Activated naive CD8-positive, alpha-beta T cell treated with anti-CD3 and anti-CD28 coated beads, Interleukin-2, amount 10 ng/mL, durations not matched to agents 7 days and 5 days (primary cell): ENCODE measurements at places on chromosomes 6 and 20. TPM values are rescaled to one million over a fixed set of nuclear protein-coding genes. Genes with fewer than 3 reads are reported as not detected.

- no peak for DNase-seq
Observed at GRCh38 chr6:24492475-24492874, 2.3 kb upstream of the ALDH5A1 start.

DNA sequence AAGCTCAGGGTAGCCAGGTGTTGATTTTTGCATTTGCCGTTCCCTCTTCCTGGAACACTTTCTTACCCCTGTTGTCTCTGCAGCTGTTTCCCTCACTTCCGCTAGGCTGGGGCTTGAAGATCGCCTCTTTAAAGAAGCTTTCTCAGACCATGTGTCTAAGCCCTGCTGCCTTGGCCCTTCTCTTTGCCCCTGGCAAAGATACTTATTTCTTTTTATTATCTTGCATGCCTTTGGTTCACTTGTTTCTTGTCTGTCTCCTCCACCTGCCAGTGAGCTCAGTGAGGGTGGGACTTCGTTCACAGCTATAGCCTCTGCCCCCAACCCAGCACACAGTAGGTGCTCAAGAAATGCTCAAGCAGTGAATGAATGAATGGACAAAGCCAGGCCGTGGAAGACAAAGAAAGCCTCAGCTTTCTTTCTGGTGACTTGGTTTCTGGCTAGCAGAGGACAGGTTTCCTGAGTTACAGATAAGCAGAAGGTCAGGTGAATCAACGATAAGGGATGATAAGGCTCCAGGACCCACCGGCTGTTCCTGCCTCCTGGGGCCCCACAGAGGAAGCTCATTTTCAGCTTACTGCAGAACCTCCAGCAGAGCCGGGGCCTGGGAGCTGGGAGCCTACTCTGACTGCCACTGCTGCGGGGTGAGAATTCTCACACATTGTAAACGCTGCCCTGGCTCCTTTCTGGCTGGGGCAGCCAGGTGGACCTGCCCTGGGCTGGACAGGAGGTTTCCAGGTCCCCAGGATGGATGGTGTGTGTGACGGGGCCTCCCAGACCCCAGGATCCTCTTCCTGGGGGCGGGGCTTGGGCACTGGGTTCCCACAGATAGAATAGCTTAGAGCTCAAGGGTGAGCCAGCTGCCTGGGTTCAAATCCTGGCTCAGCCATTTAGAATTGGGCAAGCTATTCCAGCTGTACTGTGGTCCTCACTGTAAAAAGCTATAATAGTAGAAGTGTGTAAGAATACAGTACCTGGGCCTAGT is 29.8 kb downstream of the SNAI1 start:
- DNase-seq: no peak

The FAM184A gene
- total RNA-seq: 3.0 TPM

The SNAP91 gene
- total RNA-seq: not detected

DNA sequence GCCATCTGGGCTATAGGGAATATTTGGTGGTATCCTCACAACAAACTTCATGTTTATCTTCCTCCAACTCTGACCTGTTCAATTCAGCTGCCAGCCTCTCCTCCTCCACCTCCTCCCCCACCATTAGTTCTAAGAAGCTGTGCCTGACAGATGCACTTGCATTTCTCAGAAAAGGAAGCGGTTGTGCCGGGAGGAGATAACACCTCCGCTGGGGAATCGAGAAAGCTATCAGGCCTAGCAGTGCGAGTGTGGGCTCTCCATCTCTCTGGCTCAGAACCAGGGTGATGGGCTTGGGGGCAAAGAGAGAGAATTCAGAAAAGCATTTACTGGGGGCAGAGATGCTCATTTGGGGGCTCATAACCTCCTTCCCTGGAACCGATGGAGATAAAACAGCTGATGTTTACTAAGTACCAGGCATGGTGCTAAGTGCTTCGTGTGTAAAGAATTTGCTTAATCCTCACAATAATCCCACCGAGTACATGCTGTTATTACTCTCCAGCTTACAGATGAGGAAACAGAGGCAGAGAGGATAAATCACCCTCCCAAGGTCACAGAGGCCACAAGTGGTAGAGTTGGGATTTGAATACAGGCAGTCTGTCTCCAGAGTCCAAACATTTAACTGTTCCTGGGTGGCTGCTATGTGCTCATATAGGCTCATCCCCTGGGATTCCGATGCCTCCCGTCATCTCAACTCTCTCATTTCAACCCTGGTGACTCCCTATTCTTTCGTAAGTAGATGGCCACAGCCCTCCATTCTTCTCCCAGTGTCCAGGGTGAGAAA is 38.3 kb downstream of the COX4I2 start:
- peak; percentile 65 for DNase-seq

DNA sequence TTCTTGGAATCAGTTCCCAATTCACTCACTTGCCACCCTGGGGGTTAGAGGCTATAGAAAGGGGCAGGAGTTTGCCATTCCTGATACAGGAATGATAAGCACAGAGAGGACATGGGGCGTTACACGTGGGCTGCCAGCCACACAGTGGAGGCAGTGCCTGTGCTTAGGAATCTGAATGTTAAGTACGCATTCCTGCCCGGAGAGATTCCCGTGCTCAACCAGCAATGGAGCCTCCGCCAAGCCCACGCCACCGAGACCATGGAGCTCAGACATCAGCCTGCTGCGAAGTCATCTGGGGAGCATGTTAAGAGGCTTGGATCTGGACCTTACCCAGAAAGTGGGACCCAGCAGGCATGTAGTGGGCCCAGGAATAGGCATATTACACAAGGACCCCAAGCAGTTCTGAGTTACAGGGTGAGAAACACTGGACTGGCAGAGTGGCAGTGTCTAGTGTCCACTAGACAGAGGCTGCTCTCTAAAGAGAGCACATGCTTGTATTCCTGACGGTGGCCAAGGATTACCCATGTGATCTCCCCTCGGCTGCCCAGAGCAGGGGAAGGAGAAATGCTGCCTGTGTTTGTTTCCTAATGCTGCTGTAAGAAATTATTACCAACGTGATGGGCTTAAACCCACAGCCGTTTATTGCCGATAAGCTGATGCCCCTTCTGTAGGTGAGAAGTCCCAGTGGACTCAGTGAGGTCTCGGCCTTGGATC is 138.2 kb downstream of the BMP7 start:
- DNase-seq: no peak

DNA sequence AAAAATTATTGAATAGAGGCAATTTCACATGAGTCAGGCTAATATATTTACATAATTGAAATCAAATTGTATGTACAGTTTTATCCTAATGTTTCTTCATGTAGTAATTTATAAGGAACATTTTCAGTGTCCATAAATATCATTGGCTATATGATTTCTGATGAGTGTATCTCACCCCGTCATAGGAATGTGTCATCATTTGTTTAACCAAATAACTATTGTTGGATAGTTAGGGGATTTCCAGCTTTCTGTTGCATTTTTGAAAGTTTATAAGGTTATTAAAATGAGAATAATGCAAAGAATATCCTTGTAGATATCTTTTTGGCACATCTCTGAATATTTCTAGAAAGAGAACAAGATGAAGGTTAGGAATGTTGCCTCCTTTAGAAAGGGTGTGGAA is 39.0 kb downstream of the SYTL3 start:
- no peak for DNase-seq

The ZGPAT gene
- 44.5 TPM for total RNA-seq

DNA sequence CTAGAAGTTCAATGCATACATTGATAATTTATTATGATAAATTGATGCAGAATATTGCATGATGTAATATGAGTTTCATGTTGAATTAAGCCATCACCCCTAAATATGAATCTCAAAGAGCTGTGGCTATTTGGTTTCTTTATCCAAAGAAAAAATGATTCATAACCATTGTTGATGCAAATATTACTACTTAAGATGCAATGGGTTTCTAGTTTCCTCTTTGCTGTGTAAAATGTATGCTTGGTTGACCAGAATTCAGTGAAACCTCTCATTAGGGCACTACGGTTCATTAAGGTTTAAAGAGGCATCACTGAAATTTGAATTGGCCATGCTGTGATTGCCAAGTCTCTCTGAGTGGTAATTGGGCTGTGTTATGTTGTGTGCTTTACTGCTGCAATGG is 492.5 kb upstream of the FLRT3 start:
- no peak for DNase-seq

The DAAM2 gene
- not detected for total RNA-seq

- DNase-seq: no peak
Observed at GRCh38 chr6:84362193-84362821, 134.9 kb upstream of the CEP162 start.

- DNase-seq: no peak
Observed at GRCh38 chr6:44561832-44562665, 174.5 kb downstream of the CDC5L start.

GRCh38 chr6:6622501-6622900 is 34.0 kb downstream of the LY86 start:
- no peak for DNase-seq

DNA sequence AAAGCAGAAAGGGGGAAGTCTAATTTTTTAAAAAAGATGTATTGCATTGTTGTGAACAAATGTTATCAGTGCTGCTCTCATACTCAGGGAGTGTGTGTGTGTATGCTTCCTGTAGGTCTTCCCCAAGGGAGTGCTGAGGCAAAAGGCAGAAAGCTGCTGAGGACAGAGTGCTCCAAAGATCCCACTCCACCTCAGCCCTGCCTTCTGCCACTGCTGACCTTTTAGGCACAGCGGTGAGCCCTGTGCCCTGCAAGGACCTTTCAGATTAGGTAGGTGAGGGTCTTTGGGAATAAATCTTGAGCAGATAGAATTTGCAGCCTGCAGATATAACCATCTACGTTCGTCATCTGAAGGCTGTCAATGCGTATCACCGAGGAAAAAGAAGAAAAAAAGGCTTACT is 756.4 kb upstream of the MMS22L start:
- DNase-seq: no peak

The RBM24 gene
- not detected for total RNA-seq
